ENCODE measurements at places on chromosomes 3 and 15. TPM values are rescaled to one million over a fixed set of nuclear protein-coding genes. Genes with fewer than 3 reads are reported as not detected.

Gene CNTN3
- polyA plus RNA-seq = 0.08 TPM

Gene TRA2B
- 71.1 TPM for polyA plus RNA-seq

Gene PATL2
- polyA plus RNA-seq = 0.84 TPM

Gene CORO2B
- 0.24 TPM for polyA plus RNA-seq

Gene ERC2
- polyA plus RNA-seq = 0.20 TPM

Gene TMCO5A
- not detected for polyA plus RNA-seq

Gene TTC21A
- polyA plus RNA-seq = 5.6 TPM

Gene RASGRF1
- 0.02 TPM for polyA plus RNA-seq

Gene RYR3
- 1.8 TPM for polyA plus RNA-seq

Gene PPP1R14D
- polyA plus RNA-seq = 0.21 TPM

Gene TRAT1
- 0.20 TPM for polyA plus RNA-seq

Gene SST
- 0.24 TPM for polyA plus RNA-seq

Gene TRH
- polyA plus RNA-seq = not detected

Gene ARGFX
- not detected for polyA plus RNA-seq

Gene HYAL1
- polyA plus RNA-seq = 4.2 TPM

Gene MYD88
- polyA plus RNA-seq = 44.0 TPM

Gene ATP8B4
- polyA plus RNA-seq = 0.75 TPM

Gene FGD5
- polyA plus RNA-seq = 1.7 TPM

Gene FAM81A
- polyA plus RNA-seq = 0.12 TPM

Gene ALDH1L1
- 5.0 TPM for polyA plus RNA-seq

Gene GHRL
- 0.63 TPM for polyA plus RNA-seq

Gene FSIP1
- polyA plus RNA-seq = 0.29 TPM

Gene ZNF445
- polyA plus RNA-seq = 3.2 TPM

Gene MTMR10
- 26.4 TPM for polyA plus RNA-seq

Gene SERPINI2
- polyA plus RNA-seq = 0.20 TPM

Gene MESP1
- polyA plus RNA-seq = 0.08 TPM

Gene ATP13A5
- polyA plus RNA-seq = 0.26 TPM

Gene PRKAR2A
- polyA plus RNA-seq = 11.3 TPM

Gene FEZF2
- not detected for polyA plus RNA-seq

Gene GOLGA6A
- 0.02 TPM for polyA plus RNA-seq

Gene CSPG5
- polyA plus RNA-seq = 0.40 TPM

Gene SKIC8
- 53.3 TPM for polyA plus RNA-seq

Gene SMCO1
- polyA plus RNA-seq = not detected

Gene GP5
- polyA plus RNA-seq = not detected

Gene CCDC54
- not detected for polyA plus RNA-seq

Gene CNTN6
- not detected for polyA plus RNA-seq

Gene GABRG3
- not detected for polyA plus RNA-seq

Gene SSUH2
- 0.51 TPM for polyA plus RNA-seq

Gene CGNL1
- 6.7 TPM for polyA plus RNA-seq

Gene TEX55
- polyA plus RNA-seq = not detected

Gene HIGD2B
- polyA plus RNA-seq = not detected

Gene TLR9
- polyA plus RNA-seq = 0.14 TPM

Gene TBCCD1
- polyA plus RNA-seq = 2.7 TPM

All from esophagus (tissue), 2 donors.